ENCODE measurements at places on chromosomes 1 and 21. TPM values are rescaled to one million over a fixed set of nuclear protein-coding genes. Genes with fewer than 3 reads are reported as not detected.

ATP6V1G3 gene
- total RNA-seq = not detected

CFHR1 gene
- not detected for total RNA-seq

A3GALT2 gene
- total RNA-seq = not detected

SH2D1B gene
- not detected for total RNA-seq

PLPPR4 gene
- total RNA-seq = not detected

All from T-helper 2 cell treated with Interferon-gamma antibody and Interleukin-4, amounts not matched to agents 100 ng/mL and 5 ng/mL, for 36 hours (primary cell).